ENCODE measurements at places on chromosomes 5 and 9.

DNA sequence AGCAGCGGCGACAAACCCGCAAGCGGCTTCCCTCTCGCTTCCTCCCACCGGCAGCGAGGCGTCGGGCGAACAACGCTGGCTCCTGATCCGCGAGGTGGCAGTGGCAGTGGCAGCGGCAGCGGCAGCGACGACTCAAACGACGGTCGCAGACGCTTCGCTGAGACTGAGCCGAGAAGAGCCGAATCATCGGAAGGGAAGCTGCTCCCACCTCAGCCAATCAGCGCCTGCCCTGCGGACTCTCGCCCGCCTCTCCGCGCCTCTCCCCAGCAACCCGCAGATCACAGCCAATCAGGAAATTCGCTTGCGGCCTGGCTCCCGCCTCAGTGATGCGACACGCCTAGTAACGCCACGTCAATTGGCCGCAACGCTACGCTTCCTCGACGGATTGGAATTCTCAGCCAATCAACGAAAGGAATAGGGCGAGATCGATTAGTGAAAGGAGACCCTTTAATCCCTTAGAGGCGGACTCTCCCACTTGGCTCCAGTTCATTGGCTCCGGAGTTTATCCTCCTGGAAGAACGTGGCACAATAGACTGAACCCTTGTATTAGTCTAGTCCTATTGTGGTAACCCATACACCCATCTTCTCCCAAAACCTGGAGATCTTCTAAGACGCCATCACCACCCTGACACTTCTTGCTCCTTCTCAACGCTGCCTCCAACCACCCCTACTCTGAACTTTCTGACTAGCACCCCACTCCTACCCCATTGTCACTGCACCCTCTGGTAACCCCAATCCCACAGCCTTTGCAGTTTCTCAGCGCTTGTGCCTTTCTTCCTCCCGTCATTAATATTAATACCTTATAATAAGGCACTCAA, at the start of gene VCP:
TSS of gene VCP (minus strand) at position 165 of the 818 bp plus-strand sequence. CDS start 272 bp downstream, outside the sequence.
- peak; percentile 100 for DNase-seq

DNA sequence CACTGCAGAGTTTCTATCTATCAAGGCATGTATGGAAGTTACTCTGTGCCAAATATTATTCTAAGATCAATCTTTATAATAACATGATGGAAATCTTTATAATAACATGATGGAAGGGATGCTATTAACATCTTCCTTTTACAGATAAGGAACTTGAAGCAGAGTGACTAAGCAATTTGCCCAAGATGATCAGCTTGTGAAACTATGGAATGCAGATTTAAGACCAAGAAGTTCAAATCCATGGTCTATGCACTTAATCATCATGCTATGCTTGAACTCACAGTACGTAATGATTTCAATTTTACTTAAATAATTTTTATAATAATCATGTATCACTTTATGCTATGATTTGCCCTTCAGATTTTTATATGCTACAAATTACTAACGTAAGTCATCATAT, 123.1 kb downstream of the DNAH5 start:
- no peak for DNase-seq

DNA sequence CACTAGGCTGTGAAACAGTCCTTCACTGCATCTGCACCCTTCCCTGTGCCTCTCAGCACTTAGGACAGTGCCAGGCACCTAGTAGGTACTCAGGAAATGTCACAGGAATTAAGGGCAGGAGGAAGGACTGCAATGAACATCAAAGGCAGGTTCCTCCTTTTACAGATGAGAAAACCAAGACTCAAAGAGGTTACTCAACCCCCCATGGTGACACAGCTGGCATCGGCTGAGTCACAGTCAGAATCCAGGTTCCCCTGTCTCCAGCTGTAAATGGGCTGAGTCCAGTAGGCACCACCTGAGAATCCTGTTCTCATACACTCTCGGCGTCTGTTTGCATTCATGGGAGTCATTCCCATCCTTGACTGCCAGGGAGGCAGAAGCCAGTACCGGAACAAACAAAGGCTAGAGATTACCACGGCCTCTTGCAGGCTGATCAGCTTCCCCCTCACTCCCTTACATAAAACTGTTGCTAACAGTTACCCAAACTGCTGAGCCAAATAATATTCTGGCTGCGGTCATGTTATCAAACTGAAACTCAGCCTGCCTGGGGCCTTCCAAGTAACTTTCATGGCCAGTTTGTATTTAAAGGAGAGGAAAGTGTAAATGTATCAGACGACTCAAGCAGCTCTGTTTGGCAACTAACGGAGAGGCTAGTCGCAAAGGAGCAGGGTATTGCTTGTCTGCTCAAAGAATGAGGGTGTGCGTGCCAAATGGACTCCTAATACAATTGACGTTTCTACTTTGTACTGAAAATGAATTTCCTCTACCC, 201.7 kb downstream of the PAPPA start:
- DNase-seq: peak; percentile 13

DNA sequence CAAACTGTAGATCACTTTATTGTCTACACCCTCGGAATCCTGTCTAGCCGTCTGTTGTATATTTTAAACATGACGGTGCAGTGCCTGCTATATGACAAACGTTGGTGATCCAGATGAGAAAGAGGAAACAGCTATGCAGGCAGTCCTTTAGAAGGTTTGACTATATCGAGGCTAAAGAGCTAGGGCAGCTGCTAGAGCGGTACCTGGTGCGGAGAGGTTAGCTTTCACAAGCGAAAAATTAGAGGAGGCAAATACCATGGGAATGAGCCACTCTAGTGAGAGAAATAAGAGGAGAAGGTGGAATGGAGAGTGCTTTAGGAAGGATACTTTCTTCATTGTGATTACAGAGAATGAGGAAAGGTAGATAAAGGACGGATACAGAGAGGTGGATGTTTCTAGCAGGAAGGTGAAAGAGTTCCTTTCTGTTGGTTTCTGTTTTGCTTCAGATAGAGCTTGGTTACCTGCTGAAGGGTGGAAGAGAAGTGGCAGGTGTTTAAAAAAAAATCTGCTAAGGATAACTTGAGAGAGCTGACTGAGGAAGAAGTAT, 959 bp upstream of the FBXL17 start:
- peak; percentile 63 for DNase-seq

GRCh38 chr5:108702546-108702945, 45.2 kb upstream of the FER start:
- no peak for DNase-seq

GRCh38 chr9:121656941-121657470, 5.6 kb downstream of the DAB2IP start:
- no peak for DNase-seq

DNA sequence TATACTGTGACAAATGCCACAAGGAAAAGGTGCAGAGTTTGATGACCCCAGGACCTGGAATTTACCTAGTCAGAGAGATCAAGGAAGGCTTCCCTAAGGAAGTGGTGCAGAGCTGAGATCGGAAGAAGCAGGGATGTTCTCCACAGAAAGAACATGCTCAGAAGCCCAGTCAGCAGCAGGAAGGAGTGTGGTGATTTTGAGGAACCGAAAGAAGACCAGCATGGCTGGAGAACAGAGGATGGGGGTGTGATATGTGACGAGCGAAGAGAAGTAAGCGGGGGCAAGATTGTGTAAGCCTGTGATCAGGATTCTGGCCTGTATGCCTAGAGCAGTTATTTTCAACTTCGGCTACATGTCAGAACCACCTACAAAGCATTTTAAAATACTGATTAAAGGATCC, 18.7 kb upstream of the PIK3R1 start:
- DNase-seq: peak; percentile 80

GRCh38 chr9:101514071-101514470, 19.6 kb upstream of the RNF20 start:
- no peak for DNase-seq

DNA sequence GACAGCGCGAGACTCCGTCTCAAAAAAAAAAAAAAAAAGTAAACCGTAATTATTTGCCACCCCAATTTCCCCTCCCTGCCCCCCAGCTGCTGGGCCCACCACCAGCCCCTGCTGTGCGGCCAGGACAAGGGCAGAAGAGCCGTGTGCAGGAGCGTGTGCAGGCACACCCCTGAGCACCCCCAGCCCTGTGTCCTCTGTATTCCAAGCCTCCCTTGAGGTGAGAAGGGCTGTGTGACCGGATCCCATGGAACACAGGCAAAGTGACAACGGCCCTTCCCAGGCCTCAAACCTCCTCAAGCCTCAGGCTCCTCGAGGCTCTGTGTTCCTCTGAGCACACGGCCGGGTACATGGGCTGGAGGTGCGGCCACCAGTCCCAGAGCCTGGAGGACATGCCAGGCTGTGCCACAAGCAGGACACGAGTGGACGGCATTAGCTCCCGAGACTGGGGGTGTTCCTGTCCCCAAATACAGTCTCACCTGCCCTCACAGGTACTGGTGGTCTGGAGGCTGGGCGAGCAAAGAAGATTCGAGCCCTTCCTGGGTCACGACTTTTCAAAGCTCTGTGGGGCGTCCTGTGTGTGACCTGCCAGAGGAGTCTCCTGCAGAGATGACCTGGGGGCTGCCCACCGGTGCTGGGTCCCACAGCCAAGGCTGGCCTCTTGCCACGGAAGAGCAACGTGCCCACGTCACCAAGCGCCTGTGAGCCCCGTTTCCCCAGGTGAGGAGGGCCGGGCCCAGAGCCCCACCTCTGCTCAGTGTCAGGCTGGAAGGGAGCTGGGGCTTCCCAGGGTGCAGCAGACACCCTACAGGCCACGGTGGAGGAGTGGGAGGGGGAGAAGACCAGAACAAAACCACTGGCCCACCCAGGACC, 47.1 kb upstream of the SIMC1 start:
- DNase-seq: no peak

DNA sequence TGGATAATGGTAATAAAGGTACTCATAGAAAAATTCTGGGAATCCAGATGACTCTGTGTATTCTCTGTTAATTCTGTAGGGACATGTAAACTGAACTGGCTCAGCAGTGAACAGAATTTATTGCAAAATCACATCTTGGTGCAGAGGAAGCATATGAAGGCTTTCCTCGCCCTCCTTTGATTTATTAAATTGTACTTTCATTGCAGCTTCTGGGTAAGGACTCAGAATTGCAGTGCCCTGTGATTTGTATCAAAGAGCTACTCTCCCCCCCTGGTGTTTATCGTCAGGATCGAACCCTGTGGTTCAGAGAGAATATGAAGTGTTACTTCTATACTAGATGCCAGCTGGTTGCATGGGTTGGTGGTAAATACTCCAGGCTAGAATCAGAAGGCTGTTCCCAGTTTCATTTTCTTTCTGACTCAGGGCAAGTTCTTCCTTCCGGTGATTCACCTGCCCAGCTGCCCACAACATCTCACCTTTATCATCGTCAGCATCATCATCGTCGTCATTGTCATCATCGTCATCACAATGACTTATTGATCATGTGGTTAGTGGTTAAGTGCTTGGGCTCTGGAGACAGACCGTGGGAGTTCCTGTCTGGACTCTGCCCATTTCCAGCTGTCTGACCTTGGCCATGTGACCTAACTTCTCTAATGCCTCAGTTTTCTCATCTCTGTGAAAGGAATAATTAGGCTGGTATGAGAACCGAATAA, 238.8 kb downstream of the ARHGAP26 start:
- peak; percentile 46 for DNase-seq

- DNase-seq: no peak
Measured at GRCh38 chr9:12091865-12092527, 601.2 kb upstream of the TYRP1 start.

DNA sequence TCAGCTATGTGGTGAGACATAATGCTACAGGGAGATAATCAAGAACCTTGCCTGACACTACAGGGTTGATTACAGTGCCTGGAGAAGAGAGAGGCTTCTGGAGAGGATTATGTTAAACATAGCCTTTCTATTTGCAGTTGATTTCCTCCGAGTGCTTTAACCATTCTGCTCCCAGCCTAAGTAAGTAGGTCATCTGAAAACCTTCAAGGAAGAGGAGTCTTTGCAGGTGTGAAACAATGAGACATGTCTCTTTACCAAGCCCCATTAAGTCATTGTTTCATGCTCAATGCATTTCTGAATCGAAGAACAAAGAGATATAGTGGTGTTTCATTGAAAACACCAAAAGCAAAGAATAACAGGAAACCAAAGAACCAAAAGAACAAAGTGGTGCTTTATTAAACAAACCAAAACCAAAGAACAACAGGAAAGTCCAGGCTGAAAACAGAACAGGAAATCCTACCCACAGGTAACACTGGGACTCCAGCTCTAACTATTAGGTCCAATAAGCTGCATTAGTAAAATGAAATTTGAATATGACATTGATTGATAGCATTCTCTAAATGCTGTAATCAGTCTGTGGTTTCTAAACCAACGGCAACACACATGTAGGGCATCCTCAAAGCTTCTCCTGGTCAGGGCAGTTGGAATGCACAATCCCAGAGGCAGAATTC, 113.3 kb upstream of the SPATA31D4 start:
- DNase-seq: no peak

DNA sequence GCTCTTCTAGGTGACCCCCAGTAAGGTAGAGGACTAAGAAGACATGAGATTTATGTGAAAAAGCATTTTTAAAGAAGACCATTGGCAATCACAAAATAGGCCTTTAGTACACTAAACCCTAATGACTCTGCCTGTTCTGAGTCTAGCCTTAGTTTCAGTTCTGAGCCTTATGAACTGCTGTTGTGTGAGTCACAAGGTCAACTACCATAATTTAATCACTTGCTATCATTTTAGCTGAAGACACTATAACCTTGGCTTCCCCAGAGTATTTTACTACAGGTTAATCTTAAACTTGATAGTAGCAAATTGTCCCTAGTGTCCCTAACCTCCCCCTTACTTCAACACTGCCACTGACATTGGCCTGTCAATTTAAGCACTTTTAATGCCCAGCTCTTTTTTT, 34.4 kb downstream of the APC start:
- no peak for DNase-seq

- DNase-seq: no peak
Measured at GRCh38 chr5:151250346-151251000, 2.5 kb upstream of the GM2A start.

GRCh38 chr9:25850803-25851202, 172.6 kb upstream of the TUSC1 start:
- DNase-seq: no peak

- DNase-seq: no peak
Measured at GRCh38 chr5:112689155-112689909, 48.4 kb upstream of the APC start.

GRCh38 chr5:10528056-10528816, 35.6 kb upstream of the ANKRD33B start:
- peak; percentile 37 for DNase-seq

- no peak for DNase-seq
Measured at GRCh38 chr5:159058716-159059636, 40.7 kb downstream of the EBF1 start.

DNA sequence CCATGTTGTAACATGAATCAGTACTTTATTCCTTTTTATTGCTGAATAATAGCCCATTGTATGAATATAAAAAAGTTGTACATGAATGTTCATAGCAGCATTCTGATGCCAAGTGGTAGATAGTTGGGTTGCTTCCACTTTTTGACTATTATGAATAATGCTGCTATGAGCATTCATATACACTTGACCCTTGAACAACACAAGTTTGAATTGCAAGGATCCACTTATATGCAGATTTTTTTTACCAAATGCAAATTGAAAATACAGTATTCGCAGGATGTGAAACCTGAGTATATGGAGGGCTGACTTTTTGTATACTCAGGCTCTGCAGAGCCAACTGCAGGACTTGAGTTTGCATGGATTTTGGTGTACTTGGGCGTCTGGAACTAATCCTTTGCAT, 14.7 kb upstream of the SIL1 start:
- no peak for DNase-seq

All from NB4 (cell line).